ENCODE measurements at places on chromosomes 6 and 20.
A peak's percentile ranks its signal among the peaks of the same experiment; 100 is the strongest.

DNA sequence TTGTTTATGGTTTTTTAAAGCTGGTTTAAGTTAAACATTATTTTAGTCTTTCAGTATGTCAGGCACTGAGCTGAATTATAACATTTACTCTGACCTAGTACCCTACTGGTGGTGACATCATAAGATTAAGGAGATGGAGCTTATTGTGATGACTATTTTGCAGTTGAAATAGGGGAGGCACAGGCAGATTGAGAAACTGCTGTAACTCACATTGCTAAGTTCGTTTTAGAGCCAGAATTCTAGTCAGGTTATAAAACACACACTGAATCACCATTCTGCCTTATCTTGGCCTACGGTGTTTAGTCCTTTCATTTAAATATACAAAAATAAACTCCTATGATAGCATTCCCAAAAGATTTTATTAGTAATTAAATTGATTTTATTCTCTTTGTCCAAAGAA lies 584.1 kb downstream of the TFAP2A start:
- H3K4me1 ChIP-seq, result peaks cover 29% of the 10 kb centered on the region
- H3K36me3 ChIP-seq, result no peaks in the 10 kb centered on the region
- H3K27ac ChIP-seq, result no peak overlapping the region
- no peak overlapping the region for H3K4me3 ChIP-seq
- H3K27me3 ChIP-seq, result no peaks in the 10 kb centered on the region
- no peak for DNase-seq

DNA sequence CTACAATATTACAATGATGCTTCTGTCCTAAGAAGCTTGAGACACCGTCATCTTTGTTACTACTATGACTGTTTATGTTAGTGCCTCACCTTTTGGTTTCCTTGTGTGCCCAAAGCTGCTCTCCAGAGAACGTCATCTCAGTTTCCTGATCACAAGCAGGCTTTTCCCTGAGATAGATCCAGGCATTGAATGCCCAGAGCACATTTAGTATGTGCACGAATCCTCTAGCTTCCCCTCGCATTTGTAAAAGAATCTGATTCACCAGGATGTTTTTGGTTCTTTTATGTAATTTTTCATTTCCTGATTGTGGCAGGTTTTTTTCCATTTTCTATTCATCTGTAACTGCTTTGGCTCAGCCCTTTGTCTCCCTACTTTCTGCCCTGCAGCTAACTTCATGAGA lies 100.2 kb upstream of the TMEM181 start:
- H3K4me3 ChIP-seq, result no peak overlapping the region
- peaks cover 14% of the 10 kb centered on the region for H3K4me1 ChIP-seq
- H3K27ac ChIP-seq, result peak overlapping the region; percentile 10
- no peak for DNase-seq
- H3K36me3 ChIP-seq, result peaks cover 29% of the 10 kb centered on the region

- no peak overlapping the region for H3K27ac ChIP-seq
- no peak overlapping the region for H3K4me3 ChIP-seq
- H3K27me3 ChIP-seq, result no peaks in the 10 kb centered on the region
- no peaks in the 10 kb centered on the region for H3K36me3 ChIP-seq
- no peak for DNase-seq
These were observed 385.3 kb downstream of the EPM2A start for GRCh38 chr6:145349950-145350510.

DNA sequence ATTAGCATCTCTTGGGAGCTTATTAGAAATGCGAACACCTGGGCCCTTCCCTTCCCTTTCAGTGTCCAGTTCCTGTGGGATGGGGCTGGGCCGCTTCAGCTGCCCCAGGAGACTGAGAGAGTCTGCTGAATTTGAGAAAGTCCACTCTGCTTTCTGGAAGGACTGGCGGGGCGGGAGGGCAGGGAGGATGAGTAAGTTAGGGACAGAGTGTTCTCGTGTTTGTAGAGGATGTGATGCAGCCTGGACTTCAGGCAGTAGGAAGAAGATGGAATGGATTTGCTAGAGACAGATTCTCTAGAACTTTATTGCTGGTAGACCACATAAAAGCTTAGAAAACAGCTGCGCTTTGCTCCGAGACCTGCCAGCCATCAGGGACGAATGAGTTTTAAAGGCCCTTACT lies 1.1 kb upstream of the TULP4 start:
- H3K4me3 ChIP-seq, result no peak overlapping the region
- peaks cover 47% of the 10 kb centered on the region for H3K36me3 ChIP-seq
- H3K27me3 ChIP-seq, result no peaks in the 10 kb centered on the region

DNA sequence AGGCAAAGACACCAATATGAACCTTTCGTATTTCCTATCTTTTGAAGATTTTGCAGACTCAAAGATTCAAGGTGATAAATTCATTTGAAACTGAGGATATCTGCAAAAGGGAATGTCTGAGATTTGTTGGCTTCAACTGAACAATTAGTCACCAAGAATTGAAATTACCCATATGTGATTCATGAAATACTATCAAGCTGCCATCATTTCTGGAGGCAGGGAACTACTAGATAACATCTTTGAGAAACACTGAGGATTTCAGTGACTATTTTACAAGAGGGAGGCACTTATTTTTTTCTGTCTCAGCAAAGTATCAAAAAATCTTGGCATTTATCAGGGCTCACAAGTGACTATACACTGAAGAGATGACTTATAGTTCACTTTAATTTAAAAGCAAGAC lies 39.8 kb upstream of the MMS22L start:
- H3K36me3 ChIP-seq, result peaks cover 8% of the 10 kb centered on the region
- H3K4me1 ChIP-seq, result no peaks in the 10 kb centered on the region
- no peak overlapping the region for H3K27ac ChIP-seq
- no peak overlapping the region for H3K4me3 ChIP-seq
- DNase-seq, result no peak

- no peak overlapping the region for H3K27ac ChIP-seq
- H3K27me3 ChIP-seq, result peaks cover 58% of the 10 kb centered on the region
- no peak for DNase-seq
- H3K4me1 ChIP-seq, result peaks cover 17% of the 10 kb centered on the region
- H3K36me3 ChIP-seq, result no peaks in the 10 kb centered on the region
These were observed 25.3 kb downstream of the BFSP1 start for GRCh38 chr20:17505636-17506517.
